Activated T-helper 1 cell treated with Interleukin-2 at 50 U/mL for 16 hours (primary cell): ENCODE measurements at places on chromosomes 5 and 9.

GRCh38 chr9:35604578-35605350 lies at the start of gene TESK1:
TSS of gene TESK1 (plus strand) at chr9:35605262. CDS start at chr9:35605620, 358 bp downstream.
- peak; percentile 74 for DNase-seq

DNA sequence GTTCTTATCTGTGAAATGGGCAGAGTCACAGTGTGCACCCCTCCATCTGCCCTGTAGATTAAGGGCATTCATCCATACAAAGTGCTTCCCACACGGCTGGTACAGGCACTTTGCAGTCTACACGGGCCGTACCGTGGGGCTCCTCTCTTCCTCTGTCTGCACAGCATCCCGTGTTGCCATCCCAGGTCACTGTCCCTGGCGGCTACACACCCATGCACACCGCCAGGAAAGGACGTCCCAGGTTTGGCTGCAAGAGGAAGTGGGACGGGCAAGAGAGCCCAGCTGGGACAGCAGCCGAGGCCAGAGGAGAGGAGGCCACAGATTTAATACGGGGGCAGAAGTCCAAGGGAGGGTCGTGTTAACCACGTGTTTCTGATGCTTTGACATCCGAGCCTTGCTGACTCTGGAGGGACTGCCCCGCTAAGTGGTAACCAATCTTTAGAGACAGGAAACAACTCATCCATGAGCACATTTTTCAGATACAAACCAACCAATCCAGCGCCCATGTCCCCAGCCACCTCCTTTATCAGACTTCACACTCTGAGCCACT lies 120.0 kb downstream of the ZNF354C start:
- no peak for DNase-seq

DNA sequence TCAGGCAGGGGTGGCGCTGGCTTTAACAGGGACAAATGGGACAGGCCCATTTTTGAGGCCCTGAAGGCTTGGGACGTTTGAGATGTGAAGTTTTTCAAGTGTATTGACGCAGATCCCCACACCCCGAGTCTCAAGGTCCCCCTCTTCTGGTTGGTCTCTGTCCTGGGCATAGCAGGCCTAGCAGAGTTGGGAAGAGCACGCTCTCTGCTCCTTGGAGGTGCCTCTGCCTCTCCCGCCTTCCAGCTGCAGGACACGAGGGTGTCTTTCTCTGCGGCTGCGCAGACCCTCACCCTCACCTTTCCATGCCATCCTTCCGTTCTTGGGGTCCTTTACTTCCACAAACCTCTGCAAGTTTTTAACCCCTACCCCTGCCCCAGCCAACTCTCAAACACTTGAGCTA lies 18.6 kb downstream of the ADAMTSL2 start:
- DNase-seq: no peak

GRCh38 chr9:12781226-12781733 lies 6.5 kb downstream of the LURAP1L start:
- DNase-seq: no peak

DNA sequence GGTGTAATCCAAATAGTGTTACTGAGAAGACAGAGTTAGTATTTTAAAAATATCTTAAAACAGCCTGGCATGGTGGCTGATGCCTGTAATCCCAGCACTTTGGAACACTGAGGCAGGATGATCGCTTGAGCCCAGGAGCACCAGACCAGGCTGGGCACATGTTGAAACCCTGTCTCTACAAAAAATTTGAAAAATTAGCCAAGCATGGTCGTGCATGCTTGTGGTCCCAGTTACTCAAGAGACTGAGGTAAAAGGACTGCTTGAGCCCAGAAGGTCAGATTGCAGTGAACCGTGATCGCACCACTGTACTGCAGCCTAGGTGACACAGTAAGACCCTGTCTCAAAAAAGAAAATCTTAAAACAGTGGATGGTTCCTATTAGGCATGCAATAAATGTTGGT lies 12.4 kb downstream of the IFNA1 start:
- no peak for DNase-seq

DNA sequence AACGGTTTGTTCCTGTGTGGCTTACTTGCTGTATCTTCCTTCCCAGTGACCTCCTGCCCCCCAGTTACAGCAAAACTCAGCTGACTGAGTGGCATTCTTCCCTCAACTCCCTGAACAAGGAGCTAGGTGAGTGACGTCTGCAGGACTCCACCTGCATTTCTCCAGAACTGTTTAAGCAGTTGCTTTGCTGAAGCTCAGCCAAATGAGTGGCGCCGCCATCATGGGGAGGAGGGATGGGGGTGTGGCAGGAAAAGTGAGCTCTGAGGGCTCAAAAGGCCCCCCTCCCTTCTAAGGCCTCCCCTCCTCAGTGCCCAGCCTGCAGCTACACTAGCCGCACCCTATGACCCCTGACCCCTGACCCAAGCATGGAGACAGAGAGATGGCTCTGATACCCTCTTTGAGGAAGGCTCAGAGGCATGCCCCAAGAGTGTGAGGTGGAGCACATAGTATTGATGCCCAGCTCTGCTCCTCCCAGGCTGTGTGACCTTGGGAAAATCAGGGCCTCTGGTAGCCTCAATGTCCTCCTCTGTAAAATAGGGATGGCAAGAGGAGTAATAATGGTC lies 12.7 kb downstream of the CCDC180 start:
- no peak for DNase-seq

- no peak for DNase-seq
Measured at GRCh38 chr9:79264511-79265355, 307.0 kb upstream of the TLE4 start.

DNA sequence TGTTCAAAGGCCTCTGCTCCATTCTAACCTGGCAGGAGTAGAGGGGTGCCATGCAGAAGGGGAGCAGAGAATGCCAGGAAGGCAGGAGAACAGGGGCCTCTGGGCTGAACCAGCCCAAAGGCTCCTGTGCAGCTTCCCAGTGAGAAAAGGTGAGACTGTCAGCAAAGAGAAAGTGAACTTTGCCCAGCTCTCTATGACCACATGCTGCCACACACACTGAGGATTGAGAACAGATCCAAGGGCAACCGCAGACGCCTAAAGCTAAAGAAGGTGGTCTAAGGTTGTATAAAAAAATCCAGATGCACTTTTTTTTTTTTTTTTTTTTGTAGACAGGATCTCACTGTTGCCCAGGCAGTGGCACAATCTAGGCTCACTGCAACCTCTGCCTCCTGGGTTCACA lies 51.4 kb downstream of the ALDH7A1 start:
- no peak for DNase-seq
